CD4-positive, alpha-beta T cell (primary cell): ENCODE measurements at places on chromosomes 4 and X. TPM values are rescaled to one million over a fixed set of nuclear protein-coding genes. Genes with fewer than 3 reads are reported as not detected.

Gene RAB40AL
- total RNA-seq = not detected

DNA sequence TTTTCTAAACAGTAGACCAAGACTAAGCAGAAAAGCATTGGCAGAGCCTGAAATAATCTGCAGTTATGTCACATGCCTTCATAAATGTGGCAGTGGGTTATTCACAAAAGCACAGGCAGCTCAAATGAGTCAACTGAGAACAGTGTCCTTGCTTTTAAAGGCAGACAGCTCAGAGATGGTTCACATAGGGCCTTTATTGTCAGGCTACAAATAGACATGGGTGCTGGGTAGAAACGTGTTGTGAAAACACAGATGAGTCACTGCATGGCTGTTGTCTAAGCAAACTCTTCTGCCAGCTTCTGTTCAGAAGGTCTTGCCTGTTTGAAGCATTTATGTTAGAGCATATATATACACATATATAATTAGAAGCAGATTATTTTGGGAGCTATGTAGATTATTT is 118.0 kb downstream of the SLC4A4 start:
- no peak for DNase-seq
- no peaks in the 10 kb centered on the region for H3K36me3 ChIP-seq
- H3K27me3 ChIP-seq = no peaks in the 10 kb centered on the region
- no peak overlapping the region for H3K27ac ChIP-seq
- H3K4me3 ChIP-seq = no peak overlapping the region

Gene WAS
- total RNA-seq = 63.7 TPM

- H3K4me3 ChIP-seq = no peak overlapping the region
- H3K36me3 ChIP-seq = no peaks in the 10 kb centered on the region
- no peak overlapping the region for H3K27ac ChIP-seq
- H3K4me1 ChIP-seq = peaks cover 7% of the 10 kb centered on the region
- no peaks in the 10 kb centered on the region for H3K27me3 ChIP-seq
Measured at GRCh38 chr4:88537709-88538108, 14.1 kb upstream of the PYURF start.

- H3K36me3 ChIP-seq = no peaks in the 10 kb centered on the region
- no peak for DNase-seq
- no peaks in the 10 kb centered on the region for H3K4me1 ChIP-seq
- H3K27ac ChIP-seq = no peak overlapping the region
- H3K4me3 ChIP-seq = no peak overlapping the region
Measured at GRCh38 chrX:74023203-74023602, 280.8 kb upstream of the ZCCHC13 start.

Gene FAM114A1
- not detected for total RNA-seq

- no peaks in the 10 kb centered on the region for H3K36me3 ChIP-seq
- H3K27ac ChIP-seq = no peak overlapping the region
- no peaks in the 10 kb centered on the region for H3K27me3 ChIP-seq
- no peak overlapping the region for H3K4me3 ChIP-seq
- no peak for DNase-seq
Measured at GRCh38 chrX:155645180-155645579, 32.4 kb upstream of the TMLHE start.

- H3K27me3 ChIP-seq = no peaks in the 10 kb centered on the region
- H3K4me3 ChIP-seq = no peak overlapping the region
- no peaks in the 10 kb centered on the region for H3K36me3 ChIP-seq
- H3K4me1 ChIP-seq = no peaks in the 10 kb centered on the region
- no peak overlapping the region for H3K27ac ChIP-seq
Measured at GRCh38 chrX:133959972-133960371, 25.4 kb downstream of the GPC3 start.

DNA sequence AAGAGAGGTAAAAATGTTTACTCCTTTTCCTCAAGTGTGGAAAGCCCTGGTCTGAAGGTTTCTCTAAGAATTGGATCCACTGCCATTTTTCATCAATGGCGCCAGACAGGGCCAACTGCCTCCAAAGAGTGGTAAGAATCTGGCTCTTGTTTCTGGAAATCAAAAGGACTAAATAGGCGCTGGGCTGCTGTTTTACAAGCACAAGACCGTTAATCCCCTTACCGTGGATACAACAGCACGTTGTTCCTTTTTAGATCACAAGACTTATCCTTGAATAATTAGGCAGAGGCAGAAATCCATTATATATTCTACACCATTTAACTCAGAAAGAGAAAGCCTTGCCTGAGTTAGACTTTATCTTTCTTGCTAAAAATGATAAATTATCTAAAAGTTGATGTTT is 10.6 kb downstream of the CLTRN start:
- no peak for DNase-seq
- no peak overlapping the region for H3K27ac ChIP-seq
- no peaks in the 10 kb centered on the region for H3K4me1 ChIP-seq
- no peaks in the 10 kb centered on the region for H3K36me3 ChIP-seq
- H3K4me3 ChIP-seq = no peak overlapping the region

GRCh38 chr4:138805736-138806135 is 209.8 kb upstream of the NOCT start:
- no peaks in the 10 kb centered on the region for H3K4me1 ChIP-seq
- no peak overlapping the region for H3K27ac ChIP-seq
- peaks cover 8% of the 10 kb centered on the region for H3K27me3 ChIP-seq
- H3K36me3 ChIP-seq = no peaks in the 10 kb centered on the region
- DNase-seq = no peak
- H3K4me3 ChIP-seq = no peak overlapping the region

- no peaks in the 10 kb centered on the region for H3K27me3 ChIP-seq
Measured at GRCh38 chr4:37279894-37280592, 35.5 kb downstream of the NWD2 start.

DNA sequence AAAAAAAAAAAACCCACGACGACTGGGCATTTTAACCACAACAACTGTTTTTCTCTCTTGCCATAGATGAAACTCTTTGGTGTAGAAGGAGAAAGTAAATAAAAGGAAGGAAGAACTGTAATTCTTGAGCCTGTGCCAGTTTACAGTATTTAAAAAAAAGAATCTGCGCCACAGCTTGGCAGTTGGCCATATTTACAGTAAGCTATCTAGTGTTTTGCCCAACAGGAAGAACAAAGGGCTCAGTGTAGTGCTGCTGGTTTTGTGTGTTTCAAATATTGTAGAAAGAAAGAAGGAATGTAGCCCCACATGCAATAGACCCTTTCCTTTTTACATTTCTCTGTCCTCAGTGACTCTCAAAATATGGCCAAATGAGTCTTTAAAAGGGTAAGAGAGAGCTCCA is 66.1 kb downstream of the NR3C2 start:
- no peak overlapping the region for H3K27ac ChIP-seq
- peaks cover 4% of the 10 kb centered on the region for H3K4me1 ChIP-seq
- H3K4me3 ChIP-seq = peak overlapping the region; percentile 31
- DNase-seq = peak; percentile 81

GRCh38 chrX:69197690-69198089 is 32.4 kb upstream of the PJA1 start:
- no peak overlapping the region for H3K27ac ChIP-seq
- no peaks in the 10 kb centered on the region for H3K36me3 ChIP-seq
- no peaks in the 10 kb centered on the region for H3K27me3 ChIP-seq
- no peaks in the 10 kb centered on the region for H3K4me1 ChIP-seq
- no peak overlapping the region for H3K4me3 ChIP-seq

- H3K4me3 ChIP-seq = no peak overlapping the region
- no peaks in the 10 kb centered on the region for H3K27me3 ChIP-seq
- no peak overlapping the region for H3K27ac ChIP-seq
- no peak for DNase-seq
Measured at GRCh38 chr4:3019145-3019846, 55.0 kb downstream of the HTT-AS start.

GRCh38 chr4:24932515-24933225 is 19.8 kb upstream of the CCDC149 start:
- no peaks in the 10 kb centered on the region for H3K4me1 ChIP-seq
- no peaks in the 10 kb centered on the region for H3K36me3 ChIP-seq
- H3K27ac ChIP-seq = no peak overlapping the region
- H3K4me3 ChIP-seq = no peak overlapping the region
